ENCODE measurements at places on chromosomes 6 and 20.

GRCh38 chr20:48532028-48532427, 295.8 kb downstream of the PREX1 start:
- DNase-seq: no peak

DNA sequence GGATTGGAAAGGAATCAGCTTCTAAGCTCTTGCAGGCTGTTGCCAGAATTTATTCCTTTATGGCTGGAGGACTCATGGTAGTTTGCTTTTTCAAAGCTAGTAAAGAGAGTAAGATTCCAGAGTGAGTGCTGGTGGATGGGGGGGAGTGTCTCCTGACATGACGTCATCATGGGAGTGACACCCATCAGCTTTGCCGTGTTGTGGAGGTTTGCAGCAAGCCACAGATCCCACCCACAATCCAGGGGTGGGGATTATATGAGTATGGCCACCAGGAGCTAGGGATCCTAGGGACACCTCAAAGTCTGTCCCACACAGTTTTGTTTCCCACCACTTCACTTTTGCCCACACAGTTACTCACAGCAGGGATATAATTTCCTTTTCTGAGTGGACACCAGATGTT, 28.7 kb upstream of the PMEPA1 start:
- no peak for DNase-seq

GRCh38 chr6:109472132-109472995, 10.7 kb downstream of the ZBTB24 start:
- DNase-seq: no peak

DNA sequence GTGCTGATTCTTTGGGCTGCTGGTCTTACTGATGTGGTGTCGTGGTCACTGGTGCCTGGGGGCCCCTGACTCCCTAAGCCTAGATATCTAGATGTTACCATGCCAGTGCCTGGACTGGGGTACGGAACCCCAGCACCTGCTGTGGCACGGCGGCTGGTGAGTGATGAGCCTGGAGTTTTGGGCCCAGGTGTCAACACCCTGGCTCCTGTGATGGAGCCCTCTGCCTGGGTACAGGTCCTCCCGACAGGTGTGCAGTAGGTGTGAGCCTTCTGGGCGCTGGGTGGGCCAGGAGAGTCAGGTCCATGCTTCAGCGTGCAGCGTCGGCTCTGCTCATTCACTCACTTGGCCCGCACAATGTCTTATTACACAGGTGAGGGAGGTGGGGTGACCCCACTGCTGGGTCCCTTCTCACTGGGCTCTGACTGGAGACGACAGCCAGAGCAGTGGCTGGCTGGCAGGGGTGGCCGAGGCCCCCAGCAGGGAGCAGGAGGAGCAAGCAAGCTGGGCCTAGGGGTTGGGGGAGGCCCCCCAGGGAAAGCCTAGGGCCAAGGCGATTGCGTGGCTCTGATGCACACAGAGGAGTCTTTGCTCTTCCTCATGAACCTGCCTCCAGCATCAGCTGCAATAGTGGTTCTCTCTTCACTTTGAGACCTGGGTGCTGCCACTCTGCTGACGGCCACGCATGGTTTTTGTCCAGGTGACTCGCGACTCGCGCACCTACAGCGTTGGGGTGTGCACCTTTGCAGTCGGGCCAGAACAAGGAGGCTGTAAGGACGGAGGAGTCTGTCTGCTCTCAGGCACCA, 42.5 kb upstream of the SLC22A1 start:
- no peak for DNase-seq

- no peak for DNase-seq
Observed at GRCh38 chr6:36095497-36096391, 34.6 kb upstream of the MAPK13 start.

DNA sequence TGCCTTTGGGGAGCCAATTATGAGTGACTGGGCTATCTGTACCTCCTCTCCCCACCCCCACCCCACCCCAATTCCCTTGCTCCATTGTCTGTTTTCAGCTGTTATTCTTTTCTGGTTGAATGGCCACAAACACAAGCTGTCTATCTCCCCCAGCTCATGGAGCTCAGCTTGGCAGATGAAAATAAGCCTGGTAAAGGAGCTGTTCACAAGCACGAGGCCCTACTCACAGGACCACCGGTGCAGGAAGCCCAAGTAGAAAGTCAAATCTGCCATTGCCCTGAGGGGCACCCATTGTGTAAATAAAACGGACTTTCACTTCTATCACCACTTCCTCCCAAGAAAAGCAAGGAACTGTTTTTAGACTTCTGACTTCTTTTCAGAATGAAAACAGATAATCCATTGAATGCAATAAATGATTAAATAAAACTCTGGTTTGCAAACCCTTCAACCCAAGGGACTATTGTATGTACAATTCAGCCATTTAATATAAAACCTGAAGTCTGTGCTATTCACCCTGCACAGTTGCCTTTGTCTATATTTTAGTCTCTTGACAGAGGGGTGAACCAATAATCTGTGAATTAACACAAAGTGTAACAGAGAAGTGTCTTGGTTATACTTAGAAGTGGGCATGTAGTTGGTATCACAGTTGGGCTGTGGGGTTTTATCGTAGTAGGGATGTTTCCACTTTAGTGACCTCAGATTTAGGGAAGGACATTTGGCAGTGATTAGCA, 27.7 kb downstream of the RIPOR2 start:
- DNase-seq: no peak

DNA sequence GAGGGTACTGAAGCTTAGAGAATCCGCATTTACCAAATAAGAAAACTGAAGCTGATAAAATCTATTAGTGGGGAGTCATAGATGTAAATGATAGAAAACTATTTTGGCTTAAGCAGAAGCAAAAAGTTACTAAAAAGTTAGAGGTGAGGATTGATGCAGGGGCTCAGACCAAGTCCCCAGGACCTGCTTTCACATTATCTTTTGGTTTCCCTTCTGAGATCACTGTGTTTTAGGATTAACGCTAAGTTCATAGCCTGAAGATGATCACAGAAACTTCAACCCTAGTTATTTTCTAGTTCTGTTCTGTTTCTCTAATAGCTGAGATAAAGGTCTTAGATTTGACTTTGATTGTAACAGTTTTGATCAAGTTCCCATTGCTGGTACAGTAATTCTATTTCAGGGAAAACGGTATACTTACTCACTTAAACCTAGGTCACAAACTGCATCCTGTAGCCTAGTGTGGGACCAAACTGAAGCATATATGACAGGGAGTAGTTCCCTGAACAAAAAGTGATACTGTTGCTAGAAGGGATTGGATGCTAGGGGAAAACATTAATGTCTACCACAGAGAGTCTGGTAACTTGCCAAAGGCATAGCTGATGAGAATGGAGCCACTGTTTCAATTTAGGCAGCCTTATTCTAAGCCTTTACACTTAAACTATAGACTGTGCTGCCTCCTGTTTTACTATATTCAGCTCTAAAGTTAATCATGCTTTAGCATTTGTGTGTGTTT, 13.1 kb downstream of the CYB5R4 start:
- no peak for DNase-seq

DNA sequence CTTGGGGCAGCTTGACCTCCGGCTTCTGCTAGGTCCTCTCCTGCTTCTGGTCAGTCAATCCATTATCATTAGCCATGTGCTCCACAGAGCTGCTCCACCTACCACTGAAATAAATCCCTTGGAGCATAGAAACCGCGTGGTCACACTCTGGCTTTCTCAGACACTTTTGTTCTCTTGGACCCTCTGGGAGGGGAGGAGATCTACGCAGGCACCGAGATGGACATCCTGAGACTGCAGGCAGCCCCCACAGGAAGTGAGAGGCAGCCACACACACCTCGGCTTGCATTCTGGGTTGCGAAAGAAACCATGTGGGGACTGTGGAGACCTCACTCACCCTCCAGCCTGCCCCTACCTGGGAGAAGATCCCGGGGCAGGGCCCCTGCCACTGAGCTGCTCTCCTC, 79.5 kb downstream of the FYN start:
- DNase-seq: no peak

DNA sequence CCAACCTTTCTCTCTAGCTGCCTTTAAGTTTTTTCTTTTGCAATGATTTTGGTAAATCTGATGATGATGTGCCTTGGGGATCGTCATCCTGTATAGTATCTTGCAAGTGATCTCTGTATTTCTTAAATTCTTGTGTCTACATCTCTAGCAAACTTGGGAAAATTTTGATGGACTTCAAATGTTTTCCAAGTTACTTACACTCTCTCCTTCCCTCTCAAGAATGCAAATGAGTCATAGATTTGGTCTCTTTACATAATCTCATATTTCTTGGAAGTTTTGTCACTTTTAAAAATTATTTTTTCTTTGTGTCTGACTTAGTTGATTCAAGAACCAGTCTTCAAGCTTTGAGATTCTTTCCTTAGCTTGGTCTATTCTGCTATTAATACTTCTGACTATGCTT, 176.4 kb downstream of the TBC1D32 start:
- no peak for DNase-seq

DNA sequence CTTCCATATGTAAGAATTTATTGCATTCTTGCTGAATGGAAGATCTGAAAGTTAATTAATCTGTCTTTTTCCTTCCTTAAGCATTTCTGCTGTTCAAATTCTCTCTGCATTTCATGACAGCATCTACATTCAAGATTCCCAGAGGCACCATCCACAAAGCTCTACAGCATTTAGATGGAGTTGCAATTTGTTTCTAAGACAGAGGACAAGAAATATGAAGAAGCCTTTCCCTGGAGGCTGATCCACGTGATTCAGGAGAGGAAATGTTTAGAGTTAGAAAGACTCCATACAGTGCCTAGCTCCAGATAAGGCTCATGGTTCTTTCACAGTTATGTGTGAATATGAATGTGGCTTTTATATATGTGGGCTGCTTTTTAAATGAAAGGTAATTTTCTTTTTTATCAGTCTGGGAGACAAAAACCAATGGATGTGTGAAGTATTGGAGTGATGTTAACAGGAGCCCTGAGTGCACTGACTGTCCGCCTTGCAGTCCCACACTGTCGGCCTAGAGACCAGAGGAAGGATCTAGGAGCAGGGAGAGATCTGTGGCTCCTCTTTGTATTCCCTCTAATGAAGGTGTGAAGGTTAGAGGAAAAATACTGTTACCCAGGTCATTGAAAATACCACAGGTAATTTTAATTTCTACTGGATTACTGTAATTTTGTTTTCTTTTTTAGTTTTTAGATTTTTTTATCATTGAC, 686.6 kb upstream of the GJE1 start:
- DNase-seq: no peak

GRCh38 chr6:138957484-138957883, 30.6 kb downstream of the REPS1 start:
- DNase-seq: no peak

DNA sequence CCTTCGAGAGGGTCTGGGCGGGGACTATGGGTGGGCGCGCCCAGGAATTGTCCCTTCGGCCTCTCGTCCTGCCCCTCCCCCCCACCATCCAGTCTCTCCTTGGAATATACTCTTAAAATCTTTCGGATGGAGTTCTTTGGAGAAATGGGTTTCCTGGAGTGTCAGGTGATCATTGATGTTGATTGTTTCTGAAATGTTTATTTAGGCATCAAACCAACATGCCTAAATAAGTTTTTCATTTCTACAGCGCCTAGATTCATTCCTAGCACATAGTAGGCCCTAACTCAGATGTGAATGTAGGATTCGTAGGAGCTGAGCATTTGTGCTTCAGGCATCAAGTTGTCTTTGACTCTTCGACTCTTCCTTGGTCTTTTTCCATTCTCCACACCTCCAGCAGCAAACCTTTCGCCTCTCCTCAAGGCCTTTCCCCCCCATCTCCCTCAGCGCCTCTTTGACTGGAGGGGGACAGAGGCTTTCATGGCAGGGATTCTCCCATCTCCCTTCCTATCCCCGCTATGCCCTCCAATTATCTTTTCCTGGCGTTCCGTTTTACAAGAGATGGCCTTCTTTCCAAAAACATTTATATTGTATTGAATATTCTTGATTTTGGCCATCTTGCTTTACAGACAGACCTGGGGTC, 610 bp downstream of the CASP8AP2 start:
- DNase-seq: peak; percentile 37

- no peak for DNase-seq
Observed at GRCh38 chr20:61387204-61387953, 135.3 kb downstream of the CDH4 start.

DNA sequence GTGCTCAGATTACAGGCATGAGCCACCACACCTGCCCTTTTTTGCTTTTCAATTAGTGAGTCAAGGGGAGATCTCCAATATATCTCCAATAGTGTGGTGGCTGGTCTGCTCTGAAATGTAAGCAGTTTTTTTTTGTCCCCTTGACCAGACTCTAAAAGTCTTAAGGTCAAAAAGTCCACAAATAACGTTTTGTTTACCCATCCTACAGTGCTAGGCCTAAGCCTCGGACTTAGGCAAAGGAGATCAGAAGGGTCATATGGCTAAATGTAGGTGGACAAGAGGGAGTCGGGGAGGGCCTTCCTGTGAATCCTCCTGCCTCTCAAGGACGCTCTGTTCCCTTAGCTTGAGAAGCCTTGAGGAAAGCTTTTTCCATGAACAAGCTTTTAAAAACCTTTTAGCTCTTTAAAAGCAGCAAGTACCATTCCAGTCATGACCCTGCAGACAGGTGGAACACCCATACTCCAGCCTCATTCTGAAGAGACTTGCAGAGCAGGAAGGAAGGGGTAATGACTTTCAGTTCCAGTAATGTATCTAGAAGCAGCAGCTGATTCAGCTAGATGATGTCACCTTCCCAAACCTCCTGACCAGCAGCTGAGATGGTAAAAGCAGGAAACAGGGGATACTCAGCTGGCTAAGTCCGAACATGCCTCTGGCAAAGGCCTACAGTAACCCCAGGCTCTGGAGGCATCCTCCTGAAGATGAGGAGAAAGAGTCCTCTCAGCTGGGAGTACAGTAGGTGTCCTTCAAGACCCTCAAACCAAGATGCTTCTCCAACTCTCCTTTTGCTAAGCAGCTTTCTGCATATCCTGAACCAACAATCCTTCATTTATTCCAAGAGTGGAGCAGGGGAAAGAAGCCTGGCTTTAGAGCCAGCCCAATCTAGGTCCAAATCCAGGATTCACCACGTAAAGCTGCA, 23.6 kb downstream of the BCL2L1 start:
- DNase-seq: peak; percentile 9

DNA sequence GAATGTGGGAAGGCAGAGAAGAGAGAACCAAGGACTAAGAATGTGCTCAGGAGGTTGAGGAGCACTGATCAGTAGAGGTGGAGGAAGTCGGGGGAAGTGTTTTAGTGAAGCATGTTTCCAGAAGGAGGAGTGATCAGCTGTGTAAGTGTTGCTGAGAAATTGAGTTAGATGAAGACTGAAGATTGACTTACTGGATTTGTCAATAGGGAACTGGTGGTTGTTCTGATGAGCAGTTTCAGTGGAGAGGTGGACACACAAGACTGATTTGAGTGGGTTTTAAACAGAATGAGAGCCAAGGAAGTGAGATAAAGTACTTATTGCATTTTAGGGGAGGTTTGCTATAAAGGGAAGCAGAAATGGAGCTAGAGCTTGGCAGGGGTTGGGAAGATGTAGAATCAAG, 182.6 kb downstream of the CDKAL1 start:
- DNase-seq: no peak

Data from DMS 273 treated with DMSO at 0.1 percent for 48 hours (cell line).